ENCODE measurements at places on chromosomes 2 and 18.
A peak's percentile ranks its signal among the peaks of the same experiment; 100 is the strongest.

GRCh38 chr2:26449278-26450030 lies 28.5 kb downstream of the OTOF start:
- DNase-seq: no peak

- DNase-seq: no peak
Measured at GRCh38 chr2:160125828-160126227, 63.4 kb upstream of the PLA2R1 start.

- DNase-seq: no peak
Measured at GRCh38 chr2:216033403-216033802, 20.1 kb upstream of the MREG start.

- no peak for DNase-seq
Measured at GRCh38 chr18:62312851-62313250, 12.3 kb upstream of the TNFRSF11A start.

- DNase-seq: no peak
Measured at GRCh38 chr2:241680827-241681599, 5.6 kb downstream of the DTYMK start.

DNA sequence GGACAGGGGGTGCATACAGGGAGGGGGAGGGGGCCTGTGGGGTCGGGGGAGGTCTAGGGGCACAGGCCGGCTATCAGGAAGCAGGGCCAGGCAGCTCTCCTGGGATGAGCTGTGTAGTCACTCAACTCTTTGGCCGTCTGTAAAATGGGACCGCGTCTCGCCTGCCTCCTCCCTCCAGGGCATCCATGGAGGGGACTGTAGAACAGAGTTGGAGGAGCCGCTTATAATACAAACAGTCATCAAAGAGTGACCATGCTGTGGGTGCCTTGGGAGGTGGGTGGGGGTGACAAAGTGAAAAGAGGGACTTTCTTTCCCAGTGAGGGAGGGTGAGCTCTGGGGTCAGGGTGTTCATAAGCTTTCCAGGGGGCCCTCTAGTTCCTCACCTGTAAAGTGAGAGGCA lies 169.6 kb upstream of the HAAO start:
- DNase-seq: no peak

- no peak for DNase-seq
Measured at GRCh38 chr18:58196881-58197872, 153.2 kb downstream of the NEDD4L start.

DNA sequence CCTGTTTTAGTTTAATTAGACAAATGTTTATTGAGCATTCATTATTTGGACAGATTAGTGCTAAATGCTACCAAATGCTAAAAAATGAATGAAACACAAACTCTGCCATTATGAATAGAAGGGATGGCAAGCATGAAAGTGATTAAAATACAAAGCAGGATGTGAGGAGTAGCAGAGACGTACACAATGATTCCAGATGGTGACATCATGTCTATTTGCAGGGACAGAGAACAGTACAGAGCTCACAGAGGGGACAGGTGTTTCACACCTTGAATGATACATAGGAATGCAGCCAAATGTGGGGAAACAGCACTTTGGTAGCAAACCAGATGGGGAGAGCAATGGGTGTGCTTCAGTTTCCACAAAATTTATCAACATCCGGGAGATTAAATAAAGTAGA lies 76.3 kb downstream of the CD226 start:
- DNase-seq: no peak

DNA sequence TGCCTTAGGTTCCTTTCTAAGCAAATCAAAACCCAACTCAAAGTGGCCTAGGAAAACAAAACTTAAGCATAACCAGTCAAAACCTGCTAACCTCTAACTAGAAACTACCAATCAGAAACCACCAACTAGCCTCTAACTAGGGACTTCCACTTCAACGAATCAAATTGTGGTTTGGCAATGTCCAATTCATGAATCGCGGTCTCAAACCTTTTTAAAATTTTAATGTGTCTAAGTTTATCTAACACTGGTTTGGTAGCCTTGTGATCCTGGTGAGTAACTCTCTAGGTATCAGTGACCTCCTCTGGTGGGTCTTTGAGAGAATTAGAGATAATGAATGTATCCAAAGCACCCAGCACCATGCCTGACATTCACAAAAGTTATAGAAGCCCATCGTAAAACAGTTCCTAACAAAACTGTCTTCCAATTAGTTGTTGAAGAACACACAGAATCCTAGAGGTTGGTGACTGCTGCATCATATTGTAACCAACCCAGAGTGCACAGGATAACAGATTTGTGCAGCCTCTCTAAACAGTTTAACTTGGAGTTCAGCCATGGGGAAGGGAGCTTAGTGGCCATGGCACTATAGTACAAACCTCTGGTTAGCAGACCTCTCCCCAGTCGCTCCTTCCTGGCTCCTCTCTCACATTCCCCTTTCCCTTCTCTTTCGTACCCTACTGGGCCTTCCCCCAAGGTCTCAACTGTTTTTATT lies 45.2 kb upstream of the B3GNT2 start:
- DNase-seq: no peak

DNA sequence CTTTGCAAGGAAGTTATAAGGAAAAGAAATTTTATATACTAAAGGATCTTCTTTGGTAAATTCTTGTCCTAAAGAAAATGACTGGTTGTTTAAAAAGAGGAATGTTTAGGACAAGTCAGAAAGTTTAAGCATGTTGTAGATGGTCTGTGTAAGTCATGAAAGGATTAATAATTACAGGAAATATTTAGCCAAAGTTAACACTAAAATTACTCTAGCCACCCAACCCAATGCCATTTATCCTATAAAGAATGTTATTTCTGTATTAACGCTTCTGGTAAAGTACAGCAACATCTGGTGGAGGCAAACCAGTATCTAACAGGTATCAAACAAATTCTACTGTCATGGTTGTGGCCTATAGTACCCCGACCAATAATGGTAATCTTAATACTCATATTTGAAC lies 546.9 kb upstream of the PKDCC start:
- DNase-seq: no peak

- DNase-seq: no peak
Measured at GRCh38 chr2:38601463-38602135, 1.1 kb downstream of the HNRNPLL start.

DNA sequence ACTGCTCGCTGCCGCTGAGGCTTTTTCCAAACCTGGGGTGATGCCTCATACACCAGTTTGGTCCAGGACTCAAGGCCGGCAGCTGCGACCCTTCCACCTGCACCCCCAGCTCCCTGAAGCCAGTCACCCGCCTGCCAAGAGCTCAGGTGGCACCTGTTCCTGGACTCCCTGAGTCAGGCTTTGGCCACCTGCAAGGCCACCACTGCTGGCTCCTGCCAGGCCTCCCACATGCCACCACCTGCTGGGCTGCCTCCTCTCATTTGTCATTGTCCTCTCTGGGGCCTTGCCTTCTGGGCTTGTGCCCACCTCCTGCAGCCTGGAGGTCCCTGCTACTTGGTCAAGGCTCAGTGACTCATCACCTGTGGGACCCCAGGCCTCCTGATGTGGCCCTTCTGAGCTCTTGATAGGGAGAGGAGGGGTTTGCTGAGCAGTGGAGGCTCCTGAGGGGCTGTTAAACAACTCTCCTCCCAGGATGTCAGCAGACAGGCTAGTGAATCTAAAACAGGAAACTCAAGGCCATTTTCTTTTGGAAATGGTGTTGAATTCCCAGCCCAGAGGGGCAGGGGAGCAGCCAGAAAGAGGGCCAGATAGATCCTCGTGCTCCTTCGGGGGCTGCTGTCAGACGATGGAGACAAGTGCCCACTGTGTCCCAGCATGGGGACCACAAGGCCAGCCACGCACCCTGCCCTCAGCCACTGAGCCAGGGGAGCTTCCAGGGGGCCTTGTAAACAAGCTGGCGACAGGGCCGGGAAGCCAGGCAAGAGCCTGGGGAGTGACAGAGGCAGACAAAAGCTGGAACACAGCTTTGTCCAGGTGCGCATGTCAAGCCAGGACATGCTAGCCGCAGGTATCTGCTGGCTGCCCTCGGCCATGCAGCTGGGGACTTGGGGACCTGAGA lies 416.8 kb downstream of the LRATD1 start:
- no peak for DNase-seq

GRCh38 chr2:74953796-74954499 lies 4.5 kb upstream of the POLE4 start:
- no peak for DNase-seq

DNA sequence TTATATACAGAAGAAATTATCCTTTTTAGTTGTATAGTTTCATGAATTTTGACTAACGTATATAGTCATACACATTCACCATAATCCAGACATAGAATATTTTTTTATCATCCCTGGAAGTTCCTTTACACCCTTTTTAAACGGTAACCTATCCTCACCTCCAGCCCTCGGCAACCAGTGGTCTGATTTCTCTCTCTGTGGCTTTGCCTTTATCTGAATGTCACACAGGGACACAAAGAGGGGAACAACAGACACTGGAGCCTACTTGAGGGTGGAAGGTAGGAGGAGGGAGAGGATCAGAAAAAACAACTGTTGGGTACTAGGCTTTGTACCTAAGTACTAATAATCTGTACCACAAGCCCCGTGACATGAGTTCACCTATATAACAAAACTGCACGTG lies 191.9 kb downstream of the MC4R start:
- no peak for DNase-seq

DNA sequence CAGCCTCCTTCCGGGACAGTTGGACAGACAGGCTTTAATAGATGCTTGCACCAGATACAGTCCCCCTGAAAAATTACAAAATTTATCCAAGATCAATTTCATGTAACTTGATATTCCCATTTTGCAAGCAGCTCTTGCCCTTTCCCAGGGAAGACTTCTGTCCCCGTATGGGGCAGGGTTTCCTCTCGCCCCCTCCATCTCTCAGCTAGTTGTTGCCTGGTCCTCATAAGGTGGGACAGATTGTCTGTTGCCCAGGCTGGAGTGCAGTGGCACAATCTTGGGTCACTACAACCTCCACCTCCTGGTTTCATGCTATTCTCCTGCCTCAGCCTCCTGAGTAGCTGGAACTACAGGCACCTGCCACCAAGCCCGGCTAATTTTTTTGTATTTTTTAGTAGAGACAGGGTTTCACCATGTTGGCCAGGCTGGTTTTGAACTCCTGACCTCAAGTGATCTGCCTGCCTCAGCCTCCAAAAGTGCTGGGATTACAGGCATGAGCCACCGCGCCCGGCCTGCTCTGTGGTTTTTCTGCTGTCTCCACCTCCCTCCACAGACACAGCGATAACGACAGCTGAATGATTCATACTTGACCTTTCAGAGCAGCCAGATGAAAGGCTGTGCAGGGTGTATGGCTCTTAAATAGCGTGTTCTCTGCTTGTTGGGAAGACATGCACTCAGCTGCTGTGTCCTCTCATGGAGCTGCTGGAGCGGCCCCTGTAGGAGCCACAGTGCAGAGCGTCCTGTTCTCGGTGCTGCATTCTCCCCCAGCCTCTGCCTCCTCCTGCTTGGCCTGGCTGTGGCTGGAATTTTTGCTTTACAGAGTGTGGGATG lies 61.4 kb downstream of the TTC39C start:
- no peak for DNase-seq

GRCh38 chr18:12463191-12463590 lies 55.5 kb downstream of the PRELID3A start:
- DNase-seq: no peak

DNA sequence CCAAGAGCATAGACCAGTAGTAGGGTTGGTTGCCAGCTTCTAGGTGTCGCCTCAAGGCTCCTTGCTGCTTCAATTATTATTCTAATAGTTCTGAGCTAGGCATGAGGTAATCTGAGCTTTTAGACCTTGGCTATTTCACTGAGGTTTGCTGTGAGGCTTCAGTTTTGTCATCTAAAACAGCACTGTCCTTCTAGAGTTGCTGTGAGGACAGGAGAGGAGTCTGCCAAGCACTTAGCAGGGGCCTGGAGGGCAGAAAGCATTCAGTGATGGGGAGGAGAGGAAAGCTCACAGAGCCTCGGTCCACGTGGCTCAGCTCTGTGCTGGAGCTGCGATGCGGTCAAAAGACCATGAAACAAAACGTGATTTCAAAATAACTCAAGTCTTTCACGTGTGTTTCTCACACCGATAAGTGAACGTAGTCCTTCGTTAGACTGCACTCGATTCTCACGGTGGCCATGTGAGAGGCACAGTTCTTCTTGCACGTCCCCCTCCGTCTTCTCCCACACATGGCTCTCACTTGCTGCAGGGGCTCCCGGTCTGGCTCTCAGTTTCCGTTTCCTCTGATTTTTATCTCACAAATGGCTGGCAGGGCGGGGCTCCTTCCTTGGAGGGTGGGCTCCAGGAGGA lies 113.7 kb downstream of the B3GNT2 start:
- no peak for DNase-seq

GRCh38 chr2:158214431-158214830 lies 112.8 kb downstream of the UPP2 start:
- no peak for DNase-seq

DNA sequence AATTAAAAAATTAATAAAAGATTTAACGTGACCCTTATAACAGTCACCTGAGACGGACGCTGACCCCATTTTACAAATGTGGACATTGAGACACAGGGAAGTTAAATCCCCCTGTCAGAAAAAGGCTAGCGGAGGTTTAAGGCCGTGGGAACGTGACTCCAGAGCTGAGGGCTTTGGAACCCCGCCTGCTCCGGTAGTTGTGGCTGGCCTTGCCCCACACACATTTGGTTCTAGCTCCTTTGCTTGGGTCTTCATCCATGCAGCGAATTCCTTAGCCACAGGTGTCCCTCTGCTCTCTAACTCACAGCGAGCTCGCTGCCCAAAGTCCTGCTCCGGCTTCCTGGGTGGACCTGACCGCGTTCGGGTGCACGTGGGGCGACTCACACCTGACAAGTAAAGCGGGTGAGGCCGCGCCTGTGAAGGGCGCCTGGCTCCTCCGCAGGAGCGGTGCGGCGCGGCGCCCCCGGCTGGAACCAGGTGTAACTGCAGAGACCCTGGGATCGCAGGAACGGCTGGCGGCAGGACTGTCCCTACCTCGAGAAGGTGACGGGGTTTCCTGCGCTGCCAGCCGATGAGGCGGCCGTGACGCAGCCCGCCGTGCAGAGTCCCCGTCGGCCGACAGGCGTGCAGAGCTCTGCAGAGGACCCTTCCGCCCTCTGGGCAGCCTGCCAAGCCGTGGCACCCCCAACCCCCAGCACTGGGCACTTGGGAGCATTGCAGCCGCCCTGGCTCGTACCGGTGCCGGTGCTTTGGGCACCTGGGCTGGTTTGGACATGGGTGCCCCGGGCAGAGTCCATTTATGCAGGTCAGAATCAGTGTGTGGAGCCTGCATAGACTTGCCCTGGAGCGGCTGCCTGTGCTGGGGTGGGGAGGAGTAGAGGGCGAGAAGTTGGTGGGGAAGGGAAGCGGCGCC lies 2.4 kb upstream of the PROC start:
- no peak for DNase-seq

- DNase-seq: peak; percentile 65
Measured at GRCh38 chr2:190318931-190319554, 583 bp downstream of the HIBCH start.

- DNase-seq: no peak
Measured at GRCh38 chr2:65974067-65974723, 460.7 kb upstream of the MEIS1 start.

DNA sequence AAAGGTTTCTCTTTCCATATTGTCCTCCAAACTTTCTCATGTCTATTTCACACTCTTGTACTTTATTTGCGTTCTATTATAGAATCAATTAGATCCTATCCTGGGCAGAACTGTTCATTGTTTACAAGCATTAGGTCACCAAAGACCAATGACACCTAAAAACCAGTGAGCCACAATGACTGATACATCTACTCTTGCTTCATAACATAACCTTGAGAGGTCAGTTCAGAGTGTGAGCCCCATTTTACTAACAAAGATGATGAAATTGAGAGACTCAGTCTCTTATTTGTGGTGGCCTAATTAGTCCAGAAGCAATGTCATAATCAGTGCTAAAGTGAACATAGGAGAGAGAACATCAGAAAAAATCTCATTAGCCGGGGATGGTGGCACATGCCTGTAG lies 248.9 kb upstream of the RBBP8 start:
- no peak for DNase-seq
